Fibroblast of skin of abdomen (primary cell): ENCODE measurements at places on chromosomes 1 and 21.

GRCh38 chr1:219467524-219467923 lies 145.4 kb downstream of the ZC3H11B start:
- DNase-seq, result no peak

GRCh38 chr21:45632637-45633251 lies 10.8 kb upstream of the PCBP3 start:
- no peak for DNase-seq

DNA sequence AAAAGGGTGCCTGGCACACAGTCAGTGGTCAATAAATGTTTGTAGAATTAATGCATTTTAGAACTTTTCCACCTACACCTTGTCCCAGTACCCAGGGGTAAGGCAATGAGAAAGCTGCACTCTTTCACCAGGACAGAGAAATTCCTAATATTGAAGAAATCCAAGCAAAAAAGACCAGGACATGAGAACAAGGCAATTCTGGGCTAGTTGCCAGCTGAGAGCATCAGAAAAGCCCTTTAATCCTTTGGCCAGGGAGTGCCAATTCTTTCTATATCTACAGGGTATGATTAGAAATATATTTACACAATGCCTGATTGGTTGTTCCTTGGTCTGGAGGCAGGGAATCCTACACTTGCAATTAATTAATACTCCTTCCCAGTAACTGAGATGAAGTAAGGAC lies 492.4 kb upstream of the NFIA start:
- no peak for DNase-seq

DNA sequence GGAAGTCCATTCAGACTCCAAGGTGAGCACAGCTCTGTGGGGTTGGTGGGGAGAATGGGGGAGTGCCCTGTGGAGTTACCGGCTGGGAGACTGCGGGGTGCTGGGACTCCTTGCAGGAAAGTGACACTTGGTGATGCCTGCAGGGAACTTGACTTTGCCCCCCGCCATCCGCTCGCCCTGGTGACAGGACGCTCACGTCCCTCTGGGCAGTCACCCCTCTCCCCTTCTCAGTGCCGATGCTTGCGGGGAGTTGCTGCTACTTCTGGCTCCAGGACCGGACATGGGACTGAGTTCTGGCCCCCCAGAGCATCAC lies 209.5 kb upstream of the C1orf174 start:
- no peak for DNase-seq

GRCh38 chr1:199913318-199913717 lies 114.2 kb upstream of the NR5A2 start:
- DNase-seq, result no peak

- no peak for DNase-seq
Observed at GRCh38 chr21:28309596-28309995, 683.1 kb downstream of the LTN1 start.

GRCh38 chr1:67773462-67773861 lies 59.8 kb downstream of the GNG12 start:
- peak; percentile 48 for DNase-seq

- DNase-seq, result peak; percentile 63
Observed at GRCh38 chr1:230308039-230308438, 118.1 kb downstream of the PGBD5 start.

- DNase-seq, result peak; percentile 32
Observed at GRCh38 chr1:57423656-57424211, at the start of gene DAB1. Gene DAB1, minus strand, starts transcription at chr1:57424060. Its CDS starts 133,030 bp downstream, at chr1:57291030.

DNA sequence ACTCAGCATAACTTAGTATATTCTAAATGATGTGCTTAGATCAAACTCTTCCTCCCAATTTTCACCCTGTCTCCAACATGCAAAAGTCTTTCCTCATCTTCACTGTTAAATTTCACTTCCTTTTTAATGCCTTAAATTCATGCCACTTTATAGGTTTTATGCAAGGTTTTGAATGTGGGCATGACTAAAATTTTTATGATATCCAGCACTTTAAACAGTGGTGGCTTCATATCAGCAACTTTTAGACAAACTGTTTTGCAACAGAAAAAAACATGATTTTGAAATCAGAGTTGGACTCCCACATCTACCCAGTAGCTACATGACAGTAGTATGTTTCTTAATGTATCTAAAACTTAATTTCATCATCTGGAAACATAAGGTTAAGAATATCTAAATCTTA lies 84.7 kb upstream of the ZP4 start:
- no peak for DNase-seq

DNA sequence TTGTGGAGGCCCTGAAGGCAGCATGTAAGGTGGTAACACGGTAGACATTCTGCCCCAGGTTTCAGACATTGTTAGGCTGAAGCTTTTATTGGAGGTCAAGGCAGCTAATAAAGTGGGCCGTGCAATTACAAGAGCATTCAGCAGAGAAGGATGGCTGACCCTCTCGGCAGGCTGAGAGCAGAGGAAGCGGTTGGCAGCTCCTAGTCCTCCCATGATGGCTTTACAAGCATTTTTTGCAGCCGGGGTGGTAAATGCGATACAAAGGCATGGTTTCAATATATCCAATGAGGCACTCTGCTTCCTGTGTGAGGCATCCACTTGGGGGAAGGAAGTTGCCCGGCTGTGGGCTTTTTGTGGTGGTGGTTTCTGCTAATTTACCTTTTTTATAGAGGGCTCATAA lies 14.6 kb downstream of the KIF26B start:
- DNase-seq, result no peak

GRCh38 chr1:114669562-114670082 lies at the start of gene DENND2C:
Gene DENND2C, minus strand, starts transcription at chr1:114670049. Its CDS starts 44,065 bp downstream, at chr1:114625984.
- DNase-seq, result no peak

DNA sequence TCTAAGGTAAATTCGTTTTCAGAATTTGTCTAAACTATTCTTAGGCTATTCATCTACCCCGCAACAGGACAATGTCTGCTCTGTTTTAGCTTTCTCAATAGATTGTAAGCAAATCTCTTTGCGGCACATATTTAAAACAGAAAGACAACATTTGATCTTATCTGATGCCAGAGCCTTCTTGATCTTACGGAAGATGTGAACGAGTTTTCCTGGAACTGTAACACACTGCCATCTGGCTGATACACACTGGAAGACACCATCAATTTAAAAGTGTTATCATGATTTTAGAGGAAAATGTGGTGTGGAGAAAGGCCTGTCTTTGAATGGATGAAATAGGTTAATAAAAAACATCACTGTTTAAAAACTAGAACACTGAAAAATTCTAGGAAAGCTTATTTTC lies 36.1 kb downstream of the COA6 start:
- DNase-seq, result no peak

DNA sequence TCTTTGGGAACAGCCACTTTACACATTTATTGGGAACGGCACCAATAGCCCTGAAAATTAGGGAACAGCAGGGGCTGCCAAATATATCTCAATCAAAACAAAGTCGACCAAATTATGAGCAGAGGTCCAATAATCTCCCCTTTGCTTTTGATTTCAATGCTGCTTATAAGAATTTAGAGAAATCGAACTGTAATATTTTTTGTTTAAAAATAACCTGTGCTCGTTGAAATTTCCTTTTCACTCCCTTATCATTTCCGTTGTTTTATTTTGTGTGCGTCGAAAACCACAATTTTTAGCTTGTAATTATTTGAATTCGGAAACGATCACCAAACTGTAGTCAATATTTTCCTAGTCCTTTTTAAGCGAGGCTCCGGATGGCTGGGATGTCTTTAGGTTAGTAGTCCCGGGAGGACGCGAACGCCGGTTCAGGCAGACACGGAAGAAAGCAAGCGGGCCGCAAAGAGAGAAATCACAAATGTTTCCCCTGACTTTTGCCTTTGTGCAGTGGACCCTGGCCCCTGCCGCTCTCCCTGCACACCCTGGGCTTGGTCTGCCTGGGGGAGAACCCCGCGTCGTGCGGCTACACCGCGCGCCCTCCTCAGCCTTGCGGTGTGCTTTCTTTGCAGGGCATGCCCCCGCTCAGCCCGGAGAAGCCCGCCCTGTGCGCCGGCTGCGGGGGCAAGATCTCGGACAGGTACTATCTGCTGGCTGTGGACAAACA lies 2.3 kb downstream of the LHX9 start:
- DNase-seq, result no peak

DNA sequence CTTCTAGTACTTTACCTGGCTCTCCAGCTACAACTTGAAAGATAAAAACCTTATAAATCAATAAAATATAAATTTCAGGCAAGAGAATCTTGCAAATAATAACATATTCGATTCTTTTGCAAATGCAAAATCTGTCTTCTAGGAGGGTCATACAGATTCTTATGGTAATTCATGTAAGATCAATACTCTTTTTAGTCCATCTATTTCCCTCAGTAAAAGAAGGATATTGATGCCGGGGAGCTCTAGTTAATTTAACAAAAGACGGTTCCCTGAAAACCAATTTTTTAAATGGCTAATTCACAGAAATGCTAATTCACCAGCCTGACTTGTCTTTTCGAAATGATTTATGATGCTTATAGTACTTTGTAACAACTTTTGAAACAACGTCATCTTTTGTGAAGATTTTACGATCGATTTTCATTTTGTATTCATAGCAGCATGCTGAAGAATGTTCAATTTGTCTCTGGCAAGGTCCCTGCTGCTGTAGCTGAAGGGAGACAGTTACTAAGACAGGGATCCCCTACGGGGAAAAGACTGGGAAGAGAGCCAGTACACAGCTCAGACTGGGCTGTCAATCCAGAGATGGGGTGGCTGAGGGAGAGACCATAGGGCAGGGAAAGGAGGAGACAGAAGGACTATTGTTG lies 90.6 kb upstream of the SPAG17 start:
- no peak for DNase-seq

DNA sequence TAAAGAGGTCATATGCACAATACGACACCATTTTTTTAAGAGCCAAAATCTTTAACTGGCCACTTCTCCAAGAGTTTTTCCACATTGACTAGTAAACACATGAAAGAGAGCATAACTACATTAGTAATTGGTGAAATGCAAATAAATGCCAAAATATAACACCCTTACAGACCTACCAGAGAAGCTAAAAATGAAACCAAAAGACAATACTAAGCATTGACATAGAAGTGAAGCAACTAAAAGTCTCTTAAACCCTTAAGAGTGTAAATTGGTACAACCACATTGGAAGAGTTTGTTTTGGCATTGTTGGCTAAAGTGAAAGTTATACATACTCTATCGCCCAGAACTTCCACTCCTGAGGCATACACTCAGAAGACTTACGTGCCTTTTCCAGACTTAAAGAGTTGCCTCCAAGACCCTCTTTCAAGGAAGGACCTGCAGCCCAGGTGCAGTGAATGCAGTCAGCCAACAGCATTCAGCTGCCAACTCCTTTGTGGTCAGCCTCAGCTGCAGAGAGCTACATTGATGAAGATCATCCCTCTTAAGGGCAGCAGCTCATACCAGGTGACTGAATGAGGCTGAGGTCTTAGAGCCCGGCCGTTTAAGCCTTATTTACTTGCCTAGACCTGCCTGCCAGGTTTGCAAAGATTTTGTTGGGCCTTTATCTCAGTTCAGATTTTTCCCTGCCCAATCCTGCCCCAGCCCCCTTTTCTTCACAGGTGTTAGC lies 839.1 kb upstream of the ADGRL2 start:
- DNase-seq, result no peak

GRCh38 chr1:2233468-2233867 lies 5.3 kb downstream of the SKI start:
- DNase-seq, result no peak

DNA sequence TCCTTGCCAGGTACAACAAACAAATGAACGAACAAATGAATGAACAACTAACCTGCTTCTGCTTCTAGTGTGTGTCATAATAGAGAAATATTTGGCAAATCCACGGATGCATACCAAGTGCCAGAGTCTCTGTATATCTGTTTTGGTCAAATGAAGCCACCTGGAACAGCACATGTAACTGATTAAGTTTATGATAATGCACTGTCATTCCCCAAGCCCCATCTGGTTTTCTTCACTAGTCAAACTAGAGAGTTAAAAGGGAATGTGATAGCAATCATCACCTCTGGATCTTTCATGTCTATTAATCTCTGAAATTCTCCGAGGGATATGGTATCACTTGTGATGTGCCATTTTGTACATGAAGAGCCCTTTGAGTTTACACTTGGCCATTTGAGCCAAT lies 21.0 kb upstream of the SCAF4 start:
- peak; percentile 24 for DNase-seq

- DNase-seq, result no peak
Observed at GRCh38 chr1:19926296-19927129, 3.1 kb upstream of the PLA2G2E start.

GRCh38 chr1:100076744-100077143 lies 56.0 kb downstream of the SASS6 start:
- no peak for DNase-seq

DNA sequence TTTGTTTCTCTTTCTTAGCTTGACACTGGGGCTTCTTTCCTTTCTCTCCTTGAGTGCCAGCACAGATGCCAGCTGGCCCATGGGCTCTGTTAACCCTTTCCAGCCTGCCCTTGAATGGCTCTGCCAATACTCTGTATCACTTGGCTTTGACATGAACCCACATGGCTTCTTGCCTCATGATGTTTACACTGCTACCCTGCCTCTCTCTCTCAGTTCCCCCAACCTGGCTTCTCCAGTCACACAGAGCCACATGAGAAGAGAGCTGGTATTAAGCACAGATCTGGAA lies 262.4 kb downstream of the OMA1 start:
- DNase-seq, result no peak

- peak; percentile 53 for DNase-seq
Observed at GRCh38 chr1:203338335-203339036, 12.4 kb downstream of the FMOD start.

GRCh38 chr21:38645282-38645681 lies 147.0 kb upstream of the ERG start:
- peak; percentile 95 for DNase-seq

- no peak for DNase-seq
Observed at GRCh38 chr1:21616372-21616771, 52.8 kb downstream of the RAP1GAP start.

DNA sequence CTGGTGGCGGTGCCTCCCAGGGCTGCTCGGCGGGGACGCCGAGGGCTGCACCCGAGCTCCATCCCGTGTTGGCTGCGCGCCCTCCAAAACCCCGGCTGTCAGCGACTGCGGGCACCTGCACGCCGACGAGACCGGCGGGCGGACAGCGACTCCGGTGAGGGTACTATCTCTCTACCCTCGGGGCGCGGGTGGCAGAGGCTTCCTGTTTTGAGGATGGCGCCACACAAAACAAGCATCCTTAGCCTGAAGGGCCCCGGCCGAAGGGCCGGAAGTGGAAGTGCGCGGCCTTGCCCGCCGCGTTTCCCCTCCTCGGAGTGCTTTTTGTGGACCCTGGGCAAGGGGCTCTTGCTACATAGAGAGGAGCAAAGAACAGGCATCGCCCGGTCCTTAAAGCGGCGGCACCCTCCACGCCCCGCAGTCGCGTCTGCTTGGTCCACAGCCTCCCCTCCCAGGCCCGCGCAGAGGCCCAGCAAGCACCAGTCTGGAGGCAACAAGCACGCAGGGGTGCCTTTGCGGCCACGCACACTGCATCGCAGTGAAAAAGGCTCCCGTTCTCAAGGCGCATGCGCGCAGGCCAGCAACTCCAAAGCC lies 561 bp upstream of the COQ8A start:
- DNase-seq, result no peak

- DNase-seq, result peak; percentile 38
Observed at GRCh38 chr1:85801520-85801919, 93.3 kb upstream of the ZNHIT6 start.

GRCh38 chr1:236041631-236042618 lies 23.0 kb downstream of the NID1 start:
- DNase-seq, result no peak
